T-helper 2 cell treated with Interferon-gamma antibody and Interleukin-4, amounts not matched to agents 5 μg/mL and 100 μg/mL, for 36 hours (primary cell): ENCODE measurements at places on chromosomes 16 and 17.

DNA sequence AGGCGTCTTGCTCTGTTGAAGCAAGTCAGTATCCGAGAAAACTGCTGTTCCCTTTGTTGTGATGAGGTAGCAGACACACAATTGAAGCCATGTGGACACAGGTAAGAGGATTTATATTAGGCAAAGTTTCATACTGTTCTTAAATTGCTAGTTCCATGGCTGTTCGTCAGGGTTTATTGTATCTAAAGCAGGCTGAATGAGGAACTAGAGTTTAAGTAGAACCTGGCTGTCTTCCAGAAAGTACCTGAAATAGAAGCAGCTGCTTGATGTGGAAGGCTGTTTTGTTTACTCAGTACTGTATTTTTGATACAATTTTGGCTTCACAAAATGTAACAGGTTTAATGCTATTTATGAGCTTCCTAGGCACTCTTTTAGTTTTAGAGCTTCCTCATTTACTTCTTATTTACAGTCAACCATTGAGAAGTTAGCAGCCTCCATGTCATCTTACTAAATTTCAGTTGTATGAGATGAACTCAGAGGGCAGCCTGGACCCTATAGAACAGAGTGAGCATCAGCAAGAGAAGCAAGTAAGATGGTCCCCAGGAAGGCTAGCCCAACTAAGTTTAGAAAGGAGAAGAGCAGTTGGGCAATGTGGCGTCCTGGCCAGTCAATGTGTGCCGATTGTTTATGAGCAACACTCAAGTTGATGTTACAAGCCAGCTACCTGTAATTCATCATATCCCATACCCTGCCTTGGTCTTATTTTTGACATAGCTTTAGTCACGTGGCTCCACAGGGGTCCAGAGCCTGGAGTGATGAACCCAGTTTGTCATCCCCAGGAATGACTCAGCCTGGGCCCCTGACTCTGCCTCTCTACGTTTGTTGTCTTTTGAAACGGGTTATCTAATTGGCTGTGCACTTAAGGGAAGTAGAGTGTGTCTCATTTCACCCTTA lies 9.7 kb upstream of the ARL2BP start:
- peak; percentile 22 for DNase-seq

DNA sequence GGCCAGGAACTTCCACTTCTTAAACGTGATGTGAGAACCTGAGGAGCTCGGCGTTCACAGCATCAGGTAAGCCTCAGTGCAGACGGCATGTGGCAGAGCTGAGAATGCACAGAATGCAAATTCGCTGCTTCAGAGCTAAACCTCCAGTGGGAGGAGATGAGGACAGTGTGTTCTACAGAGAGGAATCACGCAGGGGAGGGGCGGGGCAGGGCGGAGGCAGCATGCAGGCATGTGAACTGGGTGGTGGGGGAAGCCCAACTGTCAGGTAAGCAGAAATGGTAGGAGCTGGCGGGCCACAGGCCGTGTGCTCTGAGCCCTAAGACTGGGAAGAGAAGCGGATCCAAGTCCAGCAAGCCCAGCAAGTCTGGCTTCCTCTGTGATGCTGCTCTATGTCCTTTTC lies 94.7 kb downstream of the ZNF778 start:
- no peak for DNase-seq

DNA sequence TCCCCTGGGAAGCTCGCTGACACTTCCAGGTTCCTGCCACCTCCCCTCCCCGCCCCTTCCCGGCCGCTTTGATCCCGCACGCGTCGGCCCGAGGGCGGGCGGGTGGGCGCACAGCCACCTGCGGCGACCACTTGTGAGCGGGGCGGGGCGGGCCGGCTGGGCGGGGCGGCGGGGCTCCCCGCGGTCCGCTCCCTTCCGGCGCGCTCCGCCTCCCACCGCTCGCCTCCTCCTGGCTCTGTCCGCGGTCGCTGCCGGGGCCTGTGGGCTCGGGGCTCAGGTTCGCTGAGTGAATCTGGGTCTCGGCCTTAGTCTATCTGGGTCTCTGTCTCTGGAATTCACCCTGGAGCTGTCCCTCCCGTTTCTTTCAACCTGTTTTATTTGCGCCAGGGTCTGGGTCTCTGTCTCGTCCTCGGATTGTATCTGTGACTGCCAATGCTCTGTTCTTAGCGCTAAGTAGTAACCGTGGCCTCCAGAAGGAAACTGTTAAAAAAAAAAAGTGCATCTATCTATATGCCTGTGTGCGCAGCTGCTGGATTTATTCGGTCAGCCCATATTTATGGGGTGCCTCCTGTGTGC lies 2.7 kb upstream of the HES7 start:
- peak; percentile 57 for DNase-seq

DNA sequence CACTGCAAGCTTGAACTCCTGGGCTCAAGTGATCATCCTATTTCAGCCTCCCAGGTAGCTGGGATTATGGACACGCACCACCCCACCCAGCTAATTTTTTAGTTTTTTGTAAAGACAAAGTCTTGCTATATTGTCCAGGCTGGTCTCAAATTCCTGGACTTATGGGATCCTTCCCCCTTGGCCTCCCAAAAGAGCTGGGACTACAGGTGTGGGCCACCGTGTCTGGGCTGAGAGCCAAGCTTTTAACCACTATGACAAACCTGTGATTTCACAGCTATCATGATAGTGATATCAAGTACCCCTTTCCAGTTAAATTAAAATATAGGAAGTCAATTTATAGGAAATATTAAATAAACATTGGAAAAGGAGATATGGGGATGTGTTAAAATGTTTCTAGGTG lies 74.6 kb upstream of the IRX6 start:
- DNase-seq = no peak

GRCh38 chr17:28986714-28987655 lies 18.8 kb downstream of the SEZ6 start:
- DNase-seq = no peak

DNA sequence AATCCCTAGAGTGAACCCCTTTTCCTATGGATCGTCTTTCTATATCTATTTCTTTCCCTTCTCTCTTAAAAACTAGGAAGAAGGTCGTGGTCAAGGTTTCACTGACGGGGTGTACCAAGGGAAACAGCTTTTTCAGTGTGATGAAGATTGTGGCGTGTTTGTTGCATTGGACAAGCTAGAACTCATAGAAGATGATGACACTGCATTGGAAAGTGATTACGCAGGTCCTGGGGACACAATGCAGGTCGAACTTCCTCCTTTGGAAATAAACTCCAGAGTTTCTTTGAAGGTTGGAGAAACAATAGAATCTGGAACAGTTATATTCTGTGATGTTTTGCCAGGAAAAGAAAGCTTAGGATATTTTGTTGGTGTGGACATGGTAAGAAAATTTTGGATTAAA lies 9.6 kb downstream of the CYLD start:
- no peak for DNase-seq

- peak; percentile 11 for DNase-seq
These were observed 74.7 kb upstream of the NKD1 start for GRCh38 chr16:50473356-50473945.

- DNase-seq = no peak
These were observed 73.2 kb upstream of the CIBAR2 start for GRCh38 chr16:85185303-85186100.

DNA sequence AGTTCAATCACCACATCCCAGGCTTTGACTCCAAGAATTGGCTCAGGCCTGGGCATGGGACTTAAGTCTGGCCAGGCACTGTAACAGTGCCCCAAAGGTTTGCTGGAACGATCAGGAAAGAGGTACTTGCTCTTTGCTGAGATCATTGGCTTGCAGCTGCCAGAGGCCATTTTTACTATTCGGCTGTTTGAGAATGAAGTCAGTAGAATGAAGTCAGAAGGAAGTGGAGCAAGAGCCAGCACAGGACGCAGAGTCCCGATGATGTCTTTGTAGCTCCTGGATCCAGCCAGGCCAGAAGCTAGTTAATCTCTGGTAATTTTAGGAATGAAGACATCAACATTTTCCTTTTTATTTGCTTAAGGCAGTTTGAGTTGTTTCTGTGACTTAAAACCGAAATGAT lies 195.5 kb downstream of the RAB11FIP4 start:
- no peak for DNase-seq

- no peak for DNase-seq
These were observed 54.0 kb downstream of the AKAP1 start for GRCh38 chr17:57138956-57139576.

- DNase-seq = no peak
These were observed 43.8 kb downstream of the NDEL1 start for GRCh38 chr17:8479431-8479947.

DNA sequence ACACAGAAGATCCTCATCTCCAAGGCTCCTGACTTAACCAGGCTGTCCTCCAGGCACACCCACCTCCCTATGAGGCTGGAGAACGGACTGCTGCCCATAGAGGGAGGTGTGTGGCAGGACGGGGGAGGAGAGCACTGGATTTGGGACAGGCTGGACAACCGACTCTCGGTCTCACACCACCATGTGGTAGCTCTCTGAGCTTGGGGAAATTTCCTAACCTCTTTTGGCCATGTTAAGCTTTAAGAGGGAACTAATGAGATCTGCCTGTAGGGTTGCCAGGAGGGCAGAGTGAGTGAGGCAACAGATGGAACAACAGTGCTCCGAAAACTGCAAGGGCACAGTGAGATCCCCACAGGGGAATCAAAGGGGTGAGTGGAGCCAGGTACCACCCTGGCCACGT lies 32.7 kb downstream of the RHBDL3 start:
- no peak for DNase-seq

- DNase-seq = no peak
These were observed 727.9 kb upstream of the SOX9 start for GRCh38 chr17:71392715-71393567.

GRCh38 chr17:3974138-3974687 lies 10.0 kb upstream of the ATP2A3 start:
- DNase-seq = no peak

DNA sequence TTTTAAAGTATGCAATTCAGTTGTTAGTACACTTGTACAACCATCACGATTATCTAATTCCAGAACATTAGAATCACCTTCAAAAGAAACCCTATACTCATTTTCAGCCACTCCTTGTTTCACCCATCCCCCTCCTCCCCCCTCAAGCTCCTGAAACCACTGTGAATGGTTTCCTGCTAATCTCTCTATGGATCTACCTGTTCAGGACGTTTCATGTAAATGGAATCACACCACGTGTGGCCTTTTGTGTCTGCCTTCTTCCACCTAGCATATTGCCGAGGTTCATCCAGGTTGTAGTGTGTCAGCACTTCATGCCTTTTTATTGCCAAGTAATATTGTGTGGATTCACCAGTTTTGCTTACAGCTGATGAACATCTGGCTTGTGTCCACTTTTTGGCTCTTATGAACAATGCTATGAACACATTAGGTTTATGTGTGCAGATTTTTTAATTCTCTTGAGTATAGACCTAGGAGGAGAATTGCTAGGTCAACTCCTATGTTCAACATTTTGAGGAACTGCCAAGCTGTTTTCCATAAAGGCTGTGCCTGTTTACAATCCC lies 17.8 kb downstream of the EIF4A3 start:
- no peak for DNase-seq

DNA sequence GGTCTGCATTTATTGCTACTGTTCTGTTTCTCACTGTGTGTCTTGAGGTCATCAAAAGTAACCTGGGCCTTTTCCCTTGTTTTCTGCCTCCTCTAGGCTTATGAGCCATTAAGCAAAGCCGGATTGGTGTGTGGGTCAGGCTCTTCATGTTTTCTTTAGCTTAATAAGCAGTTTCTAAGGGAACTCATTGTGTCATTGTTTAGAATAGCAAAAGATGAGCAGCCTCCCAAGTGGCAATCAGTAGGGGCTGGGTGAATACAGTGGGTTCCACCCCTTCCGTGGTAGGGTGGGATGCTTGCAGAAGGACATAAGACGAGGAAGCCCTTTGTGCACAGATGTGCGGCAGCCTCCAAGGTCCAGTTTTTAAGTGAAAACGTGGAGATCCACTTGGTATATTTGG lies 34.5 kb downstream of the ABCC1 start:
- no peak for DNase-seq

- no peak for DNase-seq
These were observed 269.7 kb upstream of the ASIC2 start for GRCh38 chr17:33562792-33563191.

GRCh38 chr16:79848719-79849118 lies 248.2 kb upstream of the MAF start:
- DNase-seq = no peak

GRCh38 chr16:5296176-5296575 lies 198.6 kb upstream of the EEF2KMT start:
- DNase-seq = no peak

DNA sequence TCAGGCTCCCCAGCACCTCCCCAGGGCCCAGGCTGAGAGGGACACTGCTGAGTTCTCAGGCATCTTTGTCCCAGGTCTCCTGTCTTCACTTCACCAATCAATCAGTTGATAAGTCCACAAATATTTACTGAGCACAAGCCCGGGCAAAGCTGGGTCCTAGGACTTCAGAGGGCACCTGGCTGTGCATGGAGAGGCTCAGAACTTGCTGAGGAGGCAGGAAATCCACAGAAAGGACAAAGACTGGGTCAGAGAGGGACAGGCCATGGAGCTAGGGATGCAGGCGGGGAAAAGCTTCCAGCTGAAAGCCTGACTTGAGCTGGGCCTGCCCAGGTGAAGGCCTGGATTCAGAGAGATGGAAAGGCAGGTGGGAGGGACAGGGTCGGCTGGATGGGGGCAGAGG lies 33.2 kb upstream of the C1QL1 start:
- no peak for DNase-seq

DNA sequence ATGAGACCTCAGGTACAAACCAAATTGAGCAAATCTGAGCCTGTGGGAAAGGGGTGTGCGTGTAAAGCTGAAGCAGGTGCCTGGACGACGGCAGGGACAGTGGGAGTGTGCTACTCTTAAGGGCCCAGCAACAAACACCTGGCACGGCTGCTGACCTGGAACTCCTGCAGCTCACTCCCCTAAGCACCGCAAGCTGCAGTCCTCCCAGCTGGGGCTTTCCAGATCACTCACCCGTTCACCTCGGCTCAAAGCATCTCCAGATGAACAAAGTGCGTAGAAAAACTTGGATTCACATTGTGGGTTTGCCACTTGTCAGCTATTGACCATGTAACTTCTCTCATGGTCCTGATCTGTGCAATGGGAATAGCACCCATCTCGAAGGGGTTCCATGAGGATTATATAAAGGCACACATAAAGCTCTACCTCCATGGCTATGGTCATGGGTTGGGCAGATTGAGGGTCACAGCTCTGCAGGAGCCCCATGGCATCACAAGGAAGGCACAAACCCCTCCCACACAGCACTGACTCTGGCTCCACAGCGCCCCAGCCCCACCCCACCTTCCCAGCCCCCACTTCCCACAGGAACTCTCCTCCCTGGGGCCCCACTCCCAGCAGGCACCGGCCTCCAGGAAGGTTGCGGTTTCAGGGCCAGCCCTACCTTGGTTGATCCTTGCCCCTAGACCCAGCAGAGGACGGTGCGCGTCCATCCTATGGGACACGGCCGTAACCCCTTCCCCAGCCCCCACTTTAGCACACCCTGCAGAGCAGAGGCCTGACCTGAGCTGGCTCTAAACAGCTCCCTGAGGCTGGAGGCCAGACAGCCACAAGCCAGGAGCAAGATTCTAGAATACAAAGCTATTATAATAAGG lies 21.9 kb downstream of the ST3GAL2 start:
- no peak for DNase-seq

GRCh38 chr17:6374761-6375312 lies 60.1 kb downstream of the AIPL1 start:
- peak; percentile 75 for DNase-seq

GRCh38 chr17:6927290-6928126 lies 68.3 kb upstream of the ALOX12 start:
- no peak for DNase-seq

GRCh38 chr17:68397108-68397536 lies 60.2 kb downstream of the WIPI1 start:
- no peak for DNase-seq
